ENCODE measurements at places on chromosomes 13 and 19.

GRCh38 chr19:5125797-5126497, 157.0 kb downstream of the KDM4B start:
- DNase-seq = no peak

DNA sequence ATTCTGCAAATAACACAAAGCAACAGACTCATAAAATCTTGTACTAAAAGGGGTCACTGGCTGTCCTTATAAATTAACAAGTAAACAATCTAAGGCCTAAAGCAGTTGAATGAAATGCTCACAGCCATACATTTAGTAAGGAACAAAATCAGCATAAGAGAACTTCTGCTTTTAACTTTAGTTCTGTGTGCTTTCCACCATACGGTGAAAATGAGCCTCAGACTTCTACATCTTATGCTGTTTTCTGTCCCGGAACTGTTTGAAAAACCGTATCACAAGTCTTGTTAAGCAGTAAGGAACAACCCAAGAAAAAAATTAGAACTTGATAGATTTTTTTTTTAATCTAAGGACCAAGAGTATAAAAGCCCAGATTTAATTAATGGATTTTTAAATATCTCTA, 549.1 kb upstream of the MIR17HG start:
- DNase-seq = no peak

DNA sequence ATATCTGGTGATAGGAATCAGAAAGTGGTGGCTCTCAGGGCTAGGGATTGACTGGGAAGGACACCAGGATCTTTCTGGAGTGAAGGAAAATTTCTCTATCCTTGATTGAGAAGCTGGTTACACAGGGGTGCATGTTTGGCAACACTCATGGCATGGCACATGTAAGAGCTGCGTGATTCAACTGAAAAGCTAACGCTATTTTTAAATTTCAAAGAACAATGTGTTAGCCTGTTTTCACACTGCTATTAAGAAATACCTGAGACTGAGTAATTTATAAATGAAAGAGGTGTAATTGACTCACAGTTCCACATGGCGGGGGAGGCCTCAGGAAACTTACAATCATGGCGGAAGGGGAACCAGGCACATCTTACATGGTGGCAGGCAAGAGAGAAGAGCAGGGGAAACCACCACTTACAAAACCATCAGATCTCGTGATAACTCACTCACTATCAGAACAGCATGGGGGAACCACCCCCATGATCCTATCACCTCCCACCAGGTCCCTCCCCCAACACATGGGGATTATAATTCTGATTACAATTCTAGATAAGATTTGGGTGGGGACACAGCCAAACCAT, 7.4 kb downstream of the SIGLEC8 start:
- DNase-seq = no peak

DNA sequence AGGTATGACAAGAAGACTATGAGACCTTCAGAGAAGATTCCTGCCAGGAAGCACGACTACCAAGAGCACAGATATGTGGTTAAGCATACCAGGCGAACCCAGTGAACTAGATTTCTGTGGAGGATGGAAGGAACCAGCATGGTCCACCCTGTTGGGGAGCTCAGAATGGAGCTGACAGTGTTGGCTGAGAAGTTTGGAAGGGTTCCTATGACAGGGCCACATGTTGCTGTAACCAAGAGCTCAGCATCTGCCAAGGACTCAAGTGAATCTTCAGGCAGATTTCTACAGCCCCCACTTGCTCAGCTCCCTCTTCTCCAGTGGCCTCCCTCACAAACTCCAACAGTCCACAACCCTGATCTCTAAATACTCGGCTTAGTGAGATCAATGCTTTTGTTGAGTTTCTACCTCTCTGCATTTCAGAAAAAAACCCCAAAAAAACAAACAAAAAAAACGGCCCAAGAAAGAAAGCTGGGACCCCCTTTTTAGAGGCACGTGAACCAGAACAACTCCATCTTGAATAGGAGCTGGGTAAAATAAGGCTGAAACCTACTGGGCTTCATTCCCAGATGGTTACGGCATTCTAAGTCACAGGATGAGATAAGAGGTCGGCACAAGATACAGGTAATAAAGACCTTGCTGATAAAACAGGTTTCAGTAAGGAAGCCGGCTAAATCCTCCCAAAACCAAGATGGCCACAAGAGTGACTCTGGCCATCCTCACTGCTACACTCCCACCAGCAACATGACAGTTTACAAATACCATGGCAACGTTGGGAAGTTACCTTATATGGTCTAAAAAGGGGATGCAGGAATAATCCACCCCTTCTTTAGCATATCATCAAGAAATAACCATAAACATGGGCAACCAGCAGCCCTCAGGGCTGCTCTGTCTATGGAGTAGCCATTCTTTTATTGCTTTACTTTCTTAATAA, 691.1 kb downstream of the UQCRFS1 start:
- no peak for DNase-seq

DNA sequence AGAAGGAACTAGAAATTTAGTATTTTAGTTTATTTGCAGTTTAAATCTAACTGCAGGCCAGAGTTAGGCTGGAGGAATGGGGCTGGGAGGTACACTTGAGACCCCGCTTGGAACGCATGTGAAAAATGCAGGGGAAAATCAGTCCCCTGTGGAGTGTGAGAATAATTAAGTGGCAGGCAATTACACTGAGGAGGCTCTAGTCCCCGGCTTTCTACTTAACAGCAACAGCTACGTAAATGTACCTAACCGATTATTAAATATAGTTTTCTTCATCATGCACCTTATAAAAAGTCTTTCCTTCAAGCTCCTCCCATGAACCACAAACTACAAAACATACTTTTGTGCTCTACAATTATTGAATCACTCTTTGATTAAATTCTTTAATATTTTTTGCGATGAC, 804 bp downstream of the ZNF708 start:
- DNase-seq = no peak

- DNase-seq = no peak
These were observed 63.4 kb upstream of the DIAPH3 start for GRCh38 chr13:60227158-60227557.

GRCh38 chr19:29337029-29337428, 124.1 kb upstream of the UQCRFS1 start:
- no peak for DNase-seq

DNA sequence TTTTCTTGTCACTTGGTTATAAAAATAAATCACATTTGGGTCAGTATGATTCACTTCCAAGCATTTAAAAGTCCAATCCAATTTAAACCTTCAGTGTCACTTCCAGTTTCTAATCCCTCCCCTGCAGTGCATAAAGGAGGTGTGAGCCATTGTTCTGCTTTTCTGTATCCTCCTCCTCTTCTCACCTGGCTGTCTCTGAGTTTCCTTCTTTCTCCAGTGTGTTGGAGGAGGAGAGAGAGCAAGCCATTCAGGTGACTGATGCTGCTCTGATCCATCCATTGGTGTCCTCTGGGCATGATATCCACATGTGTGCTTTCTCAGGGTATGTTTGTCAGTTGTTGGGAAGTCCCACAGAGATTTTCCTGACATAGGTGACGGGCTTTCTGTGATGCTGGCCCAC, 1.2 kb downstream of the NUDT15 start:
- no peak for DNase-seq

DNA sequence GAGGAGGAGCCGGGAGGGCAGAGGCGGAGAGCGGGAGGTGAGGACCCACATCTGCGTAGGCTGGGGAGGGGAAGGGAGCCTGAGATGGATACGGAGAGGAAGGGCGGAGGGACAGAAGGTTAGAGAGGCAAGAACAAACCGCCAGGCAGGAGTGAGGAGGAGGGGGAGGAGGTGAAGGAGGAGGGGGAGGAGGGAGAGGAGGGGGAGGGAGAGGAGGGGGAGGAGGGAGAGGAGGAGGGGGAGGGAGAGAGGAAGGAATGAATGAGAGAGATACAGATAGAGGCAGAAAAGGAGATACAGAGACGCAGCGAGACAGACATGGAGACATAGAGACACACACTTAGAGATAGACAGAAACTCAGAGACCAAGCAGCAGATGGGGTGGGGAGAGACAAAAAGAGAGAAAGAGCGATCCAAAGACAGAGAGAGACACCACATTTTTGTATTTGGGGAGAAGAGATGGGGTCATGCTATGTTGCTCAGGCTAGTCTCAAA, 782 bp upstream of the CA11 start:
- DNase-seq = no peak

GRCh38 chr19:571566-571974, 826 bp upstream of the BSG start:
- DNase-seq = no peak

- no peak for DNase-seq
These were observed 44.3 kb downstream of the COL4A1 start for GRCh38 chr13:110262508-110263291.

DNA sequence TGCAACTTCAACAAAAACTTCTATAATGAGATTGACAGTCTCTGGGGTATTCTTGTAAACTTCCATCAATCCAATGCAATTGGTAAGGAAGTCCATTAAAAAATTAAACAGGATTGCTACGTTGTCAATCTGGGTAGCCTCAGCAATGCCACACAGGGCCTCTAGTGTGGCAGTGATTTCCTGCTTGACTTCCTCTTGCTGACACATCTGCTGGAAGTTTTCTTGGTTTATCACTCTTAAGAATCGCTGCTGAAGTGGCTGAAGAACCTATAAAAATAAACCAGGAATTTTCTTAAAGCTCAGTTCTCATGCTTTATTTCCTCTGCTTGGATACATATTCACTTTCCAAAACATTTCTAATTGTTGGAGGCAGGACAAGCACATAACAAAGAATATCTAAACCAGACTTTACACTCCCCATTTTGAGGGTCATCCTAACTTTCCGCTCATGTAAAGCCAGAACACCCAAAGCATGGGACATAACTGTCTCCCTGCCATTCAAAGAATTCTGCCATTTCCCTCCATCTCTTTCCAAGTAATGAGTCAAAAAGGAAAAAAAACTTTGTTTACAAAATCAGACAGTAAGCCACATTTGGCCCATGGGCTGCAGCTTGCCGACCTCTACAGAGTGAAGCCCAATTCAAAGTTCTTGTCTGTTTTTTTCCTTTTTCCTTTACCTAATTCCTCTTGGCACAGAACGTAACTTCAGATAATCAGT, 23.2 kb upstream of the EEF1AKMT1 start:
- no peak for DNase-seq

GRCh38 chr19:33093420-33094210, 12.6 kb downstream of the GPATCH1 start:
- no peak for DNase-seq

DNA sequence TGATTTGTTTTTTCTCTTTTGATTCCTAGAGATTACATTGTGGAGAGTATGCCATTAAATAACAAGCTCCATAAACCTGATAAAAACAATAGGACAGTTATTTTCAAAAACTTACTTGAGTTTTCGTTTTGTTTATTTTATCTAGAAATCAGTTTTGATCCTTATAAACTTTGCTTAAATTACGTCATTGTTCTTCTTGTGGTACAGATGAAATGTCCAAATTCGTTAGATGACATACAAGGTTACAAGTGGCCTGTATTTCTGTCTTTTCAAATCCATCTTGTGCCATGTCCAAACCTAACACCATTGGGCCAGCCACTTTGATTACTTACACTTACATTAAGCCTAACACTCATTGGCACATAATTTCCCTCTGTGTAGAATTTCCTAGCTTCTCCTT, 372.0 kb downstream of the PCDH9 start:
- DNase-seq = no peak

DNA sequence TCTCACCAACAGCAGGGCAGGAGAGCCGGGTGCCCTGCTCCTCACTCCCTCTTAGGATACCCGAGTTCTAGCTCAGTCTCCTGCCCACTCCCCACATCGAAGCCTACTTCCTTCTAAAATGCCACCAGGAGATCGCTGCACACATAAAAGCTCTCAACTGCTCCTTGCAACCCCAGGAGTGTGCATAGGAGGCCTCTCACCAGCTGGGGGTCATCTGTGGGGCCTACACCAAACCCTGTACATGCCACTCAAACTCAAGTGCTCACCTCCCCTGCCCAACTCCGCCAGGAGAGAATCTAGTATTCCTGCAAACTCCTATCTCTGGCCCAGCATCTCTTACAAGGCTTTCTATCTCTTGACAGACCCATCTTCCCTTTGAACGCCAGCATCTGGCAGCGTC, 2.8 kb downstream of the SGTA start:
- no peak for DNase-seq

- DNase-seq = no peak
These were observed 142.2 kb downstream of the IRS2 start for GRCh38 chr13:109644069-109644750.

DNA sequence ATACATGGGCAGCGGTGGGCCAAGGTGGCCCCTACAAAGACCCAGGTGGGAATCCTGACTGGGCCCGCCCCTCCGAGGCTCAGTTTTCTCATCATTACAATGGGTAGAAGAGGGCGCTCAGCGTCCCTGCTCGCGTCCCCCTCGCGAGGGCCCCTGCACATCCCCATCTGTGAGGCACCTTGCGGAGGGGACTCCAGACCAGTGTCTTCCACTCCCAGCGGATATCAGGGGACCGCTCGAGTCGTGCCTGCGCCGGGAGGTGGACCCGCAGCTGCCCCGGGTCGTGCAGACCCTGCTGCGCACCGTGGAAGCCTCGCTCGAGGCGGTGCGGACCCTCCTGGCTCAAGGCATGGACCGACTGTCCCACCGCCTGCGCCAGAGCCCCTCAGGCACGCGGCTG, 15.3 kb upstream of the COLGALT1 start:
- no peak for DNase-seq

DNA sequence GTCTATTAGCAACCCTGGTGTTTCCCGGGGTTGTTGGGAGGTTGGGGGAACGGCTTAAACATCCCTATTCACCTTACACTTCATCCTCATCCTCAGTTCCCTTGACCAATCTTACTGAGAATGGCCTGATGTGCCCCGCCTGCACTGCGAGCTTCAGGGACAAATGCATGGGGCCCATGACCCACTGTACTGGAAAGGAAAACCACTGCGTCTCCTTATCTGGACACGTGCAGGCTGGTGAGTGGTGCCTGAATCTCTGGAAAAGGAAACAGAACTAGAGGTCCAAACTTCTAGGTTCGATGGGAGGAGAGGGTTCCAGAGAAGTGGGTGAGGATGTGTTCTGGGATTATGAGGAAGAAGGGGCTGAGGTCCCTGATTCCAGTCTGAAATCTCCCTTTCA, 5.9 kb downstream of the PINLYP start:
- DNase-seq = no peak

- no peak for DNase-seq
These were observed at the start of gene APOE for GRCh38 chr19:44905437-44906160. Gene APOE, plus strand, starts transcription at chr19:44905796. Its CDS starts 829 bp downstream, at chr19:44906625.

GRCh38 chr13:91722267-91722884, 324.0 kb downstream of the GPC5 start:
- no peak for DNase-seq

DNA sequence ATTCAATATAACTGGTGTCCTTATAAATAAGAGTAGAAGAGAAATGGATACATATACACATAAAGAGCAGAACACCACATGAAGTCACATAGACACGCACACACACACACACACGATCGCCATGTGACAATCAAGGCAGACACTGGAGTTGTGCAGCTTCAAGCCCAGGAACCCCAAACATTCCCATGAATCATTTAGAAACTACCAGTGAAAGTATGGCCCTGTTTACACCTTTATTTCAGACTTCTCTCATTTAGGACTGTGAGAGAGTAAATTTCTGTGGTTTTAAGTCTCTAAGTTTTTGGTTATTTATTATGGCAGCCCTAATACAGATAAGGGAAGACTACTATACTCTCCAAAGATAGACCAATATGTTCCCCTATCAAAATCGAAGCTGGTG, 20.4 kb upstream of the TNFSF13B start:
- no peak for DNase-seq

Measured in central memory CD4-positive, alpha-beta T cell (primary cell).